T-helper 2 cell treated with Interferon-gamma antibody and Interleukin-4, amounts not matched to agents 5 μg/mL and 100 μg/mL, for 36 hours (primary cell): ENCODE measurements at places on chromosomes 6 and 20.

- no peak for DNase-seq
These were observed 87.5 kb upstream of the NAA20 start for GRCh38 chr20:19929481-19930145.

- no peak for DNase-seq
These were observed at the start of gene GCNT2 for GRCh38 chr6:10521104-10521808. Gene GCNT2, plus strand, starts transcription at chr6:10521351. Its CDS starts 7,561 bp downstream, at chr6:10528912.

GRCh38 chr20:47719625-47720024 is 65.7 kb downstream of the SULF2 start:
- DNase-seq = no peak

GRCh38 chr6:56539527-56540105 is 103.1 kb downstream of the DST start:
- DNase-seq = no peak

GRCh38 chr6:90575267-90575666 is 11.6 kb downstream of the MAP3K7 start:
- no peak for DNase-seq

DNA sequence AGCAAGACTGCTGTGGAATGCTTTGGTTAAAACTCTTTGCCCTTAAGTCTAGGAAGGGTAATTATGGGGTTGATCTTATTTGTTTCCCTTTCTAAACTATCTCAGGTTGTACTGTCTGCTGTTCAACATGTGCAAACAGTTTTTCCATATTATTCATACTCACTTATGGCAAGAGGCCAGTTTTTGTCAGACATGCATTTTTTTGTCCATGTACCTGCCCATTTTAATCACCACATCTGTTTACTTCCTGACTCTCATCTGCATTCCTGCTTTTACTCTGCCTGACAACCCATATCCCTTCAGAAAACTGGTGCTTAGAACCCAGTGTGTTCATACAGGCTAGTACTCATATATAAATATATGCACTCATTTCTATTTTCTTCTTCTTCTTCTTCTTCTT is 80.3 kb downstream of the LPA start:
- no peak for DNase-seq
